Lower leg skin (tissue), 4 donors: ENCODE measurements at places on chromosomes 12 and 14. TPM values are rescaled to one million over a fixed set of nuclear protein-coding genes. Genes with fewer than 3 reads are reported as not detected.

RBMS2 gene
- 12.7 TPM for total RNA-seq

MLEC gene
- 37.9 TPM for total RNA-seq

FGD4 gene
- total RNA-seq, result 58.5 TPM

PXN gene
- total RNA-seq, result 54.0 TPM

C14orf180 gene
- total RNA-seq, result not detected

TEAD4 gene
- 14.8 TPM for total RNA-seq

B4GALNT1 gene
- 0.25 TPM for total RNA-seq
